Stimulated activated memory B cell treated with anti-CD40 and anti-IgM and Interleukin-4, amounts not matched to agents 10 μg/mL and 1 μg/mL and 100 μg/mL, for 72 hours (primary cell): ENCODE measurements at places on chromosomes 4 and X.

DNA sequence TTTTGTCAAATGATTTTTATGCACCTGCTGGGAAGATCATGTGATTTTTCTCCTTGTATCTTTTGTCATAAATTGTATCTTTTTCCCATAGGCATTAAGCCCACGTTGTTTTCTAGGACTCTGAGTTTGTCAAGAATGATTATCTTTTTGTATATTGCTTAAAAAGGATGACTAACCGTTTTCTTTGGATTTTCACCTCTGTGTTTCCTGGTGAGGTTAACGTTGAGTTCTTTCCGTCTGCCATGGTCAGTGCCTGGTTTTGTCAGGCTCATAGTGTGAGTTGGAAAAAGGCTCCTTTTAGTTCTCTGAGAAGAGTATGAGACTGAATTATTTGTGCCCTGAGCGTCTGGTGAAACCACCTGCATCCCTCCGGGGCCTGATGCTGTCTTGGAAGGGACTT is 21.9 kb downstream of the PCGF3 start:
- no peak for ATAC-seq

- ATAC-seq: no peak
Measured at GRCh38 chr4:180160195-180160983, 2082.8 kb upstream of the TENM3 start.

GRCh38 chr4:109046471-109047201 is 255.8 kb downstream of the COL25A1 start:
- ATAC-seq: no peak

- ATAC-seq: no peak
Measured at GRCh38 chr4:18518098-18518497, 496.5 kb upstream of the LCORL start.

- ATAC-seq: no peak
Measured at GRCh38 chr4:8102076-8102355, 56.6 kb downstream of the ABLIM2 start.

DNA sequence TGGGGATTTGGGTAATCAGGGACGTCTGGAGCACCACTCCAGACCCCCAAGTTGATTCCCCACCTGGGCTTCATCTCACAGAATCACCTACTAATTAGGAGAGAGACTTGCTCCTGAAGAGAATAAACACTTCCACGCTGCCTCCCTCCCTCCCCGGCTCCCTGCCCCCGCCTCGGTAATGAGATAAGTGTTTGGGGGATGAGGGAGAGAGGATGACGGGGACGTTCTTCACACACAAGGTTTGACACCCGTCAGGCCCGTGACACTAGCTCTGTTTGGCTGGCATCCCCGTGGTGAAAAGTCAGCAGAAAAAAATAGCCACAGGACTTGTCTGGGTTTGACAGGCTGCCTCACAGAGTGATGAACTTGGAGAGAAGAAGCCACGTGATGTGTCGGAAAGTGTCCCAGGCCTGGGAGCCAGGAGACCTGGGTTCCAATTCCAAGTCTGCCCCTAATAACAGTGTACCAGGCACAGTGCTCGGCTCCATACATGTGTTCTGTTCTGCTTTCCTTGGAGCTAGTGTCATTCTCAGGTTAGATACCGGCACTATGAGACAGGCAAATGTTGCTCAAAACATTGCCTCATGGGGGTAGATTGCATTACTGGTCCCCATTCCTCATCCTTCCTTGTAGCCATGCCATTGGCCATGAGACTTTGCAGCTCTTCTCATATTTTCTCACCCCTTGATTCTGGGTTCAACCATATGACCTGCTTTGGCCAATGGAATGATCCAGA is 578.0 kb downstream of the BCOR start:
- ATAC-seq: no peak

GRCh38 chr4:162485486-162485885 is 321.7 kb upstream of the FSTL5 start:
- ATAC-seq: no peak

DNA sequence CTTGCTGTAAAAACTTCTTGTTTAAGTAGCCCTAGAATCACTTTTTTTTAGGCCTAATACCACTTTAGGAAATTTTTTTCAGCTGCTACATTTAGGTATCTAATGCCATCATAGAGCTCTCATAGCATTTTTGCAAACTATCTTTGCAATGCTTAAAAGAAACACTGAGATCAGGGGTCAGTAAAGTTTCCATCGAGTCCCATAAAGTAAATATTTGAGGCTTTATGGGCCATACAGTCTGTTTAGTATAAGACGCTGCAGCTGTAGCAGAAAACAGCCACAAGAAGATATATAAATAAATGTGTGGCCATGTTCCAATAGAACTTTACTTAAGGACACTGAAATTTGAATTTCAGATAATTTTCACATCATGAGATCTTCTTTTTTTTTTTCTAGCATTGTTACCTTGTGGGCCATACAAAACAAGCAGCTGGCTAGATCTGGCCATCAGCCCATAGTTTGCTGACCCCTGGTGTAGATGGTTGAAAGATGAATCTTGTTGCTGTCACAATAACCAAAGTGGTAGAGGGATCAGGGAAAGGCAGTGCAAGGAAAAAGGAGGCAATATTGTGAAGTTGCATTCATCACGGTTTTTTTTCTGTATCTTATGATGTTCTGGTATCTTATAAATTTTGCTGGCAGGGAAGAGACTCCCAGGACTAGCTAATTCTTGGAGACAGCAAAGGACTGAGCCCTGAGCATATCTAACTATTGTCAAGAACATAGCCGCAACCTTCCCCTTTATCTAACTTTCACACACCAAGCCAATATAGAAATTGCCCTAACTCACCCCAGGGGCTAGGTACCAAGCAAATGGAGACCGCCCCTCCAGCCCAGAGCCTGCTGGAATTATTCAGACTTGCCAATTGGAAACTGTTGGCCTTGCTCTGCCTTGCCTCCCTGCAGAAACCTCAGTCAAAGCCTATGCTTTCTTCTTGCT is 46.6 kb downstream of the RASGEF1B start:
- ATAC-seq: no peak

DNA sequence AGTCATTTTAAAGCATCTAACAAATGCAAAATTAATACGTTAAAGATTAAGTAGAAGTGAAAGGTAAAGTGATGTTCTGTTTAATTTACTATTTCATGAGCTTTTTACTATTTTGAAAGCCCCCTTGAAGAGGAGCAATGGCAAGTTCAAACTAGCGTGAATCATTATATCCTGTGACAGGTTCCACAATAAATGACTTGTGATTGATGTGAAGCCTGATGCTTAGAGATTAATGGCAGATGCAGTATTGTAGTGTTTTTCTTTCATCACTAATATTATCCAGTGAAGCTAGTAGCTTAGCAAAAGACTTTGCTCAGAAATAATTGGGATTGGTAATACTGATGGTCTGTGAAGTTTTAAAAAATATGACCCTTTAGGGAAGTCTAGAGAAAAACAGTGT is 57.3 kb downstream of the STOX2 start:
- no peak for ATAC-seq

DNA sequence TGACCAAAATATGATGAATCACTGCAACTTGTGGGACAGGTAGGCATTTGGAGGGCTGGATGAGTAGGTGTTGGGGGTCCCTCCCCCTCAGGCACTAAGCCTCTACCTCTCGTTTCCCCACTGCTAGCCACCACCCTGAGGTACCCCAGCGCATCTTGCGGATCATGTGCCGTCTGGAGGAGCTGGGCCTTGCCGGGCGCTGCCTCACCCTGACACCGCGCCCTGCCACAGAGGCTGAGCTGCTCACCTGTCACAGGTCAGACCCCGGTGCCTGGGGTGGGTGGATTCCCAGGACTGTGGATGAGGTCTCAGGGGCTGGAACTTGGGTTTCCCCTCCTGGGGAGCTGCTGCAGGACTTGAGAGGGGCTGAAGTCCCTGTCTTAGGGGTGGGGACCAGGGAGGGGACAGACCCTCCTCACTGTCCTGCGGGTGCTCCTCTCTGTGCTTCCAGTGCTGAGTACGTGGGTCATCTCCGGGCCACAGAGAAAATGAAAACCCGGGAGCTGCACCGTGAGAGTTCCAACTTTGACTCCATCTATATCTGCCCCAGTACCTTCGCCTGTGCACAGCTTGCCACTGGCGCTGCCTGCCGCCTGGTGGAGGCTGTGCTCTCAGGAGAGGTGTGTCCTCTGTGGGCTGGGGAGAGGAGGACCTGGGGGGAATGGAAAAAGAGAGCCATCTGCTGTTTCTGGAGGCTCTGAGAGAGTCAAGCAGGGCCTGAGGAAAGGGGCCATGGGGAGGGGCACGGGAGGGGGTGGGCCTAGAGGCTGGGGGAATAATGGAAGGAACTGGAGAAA is 10.1 kb upstream of the ERAS start:
- no peak for ATAC-seq

DNA sequence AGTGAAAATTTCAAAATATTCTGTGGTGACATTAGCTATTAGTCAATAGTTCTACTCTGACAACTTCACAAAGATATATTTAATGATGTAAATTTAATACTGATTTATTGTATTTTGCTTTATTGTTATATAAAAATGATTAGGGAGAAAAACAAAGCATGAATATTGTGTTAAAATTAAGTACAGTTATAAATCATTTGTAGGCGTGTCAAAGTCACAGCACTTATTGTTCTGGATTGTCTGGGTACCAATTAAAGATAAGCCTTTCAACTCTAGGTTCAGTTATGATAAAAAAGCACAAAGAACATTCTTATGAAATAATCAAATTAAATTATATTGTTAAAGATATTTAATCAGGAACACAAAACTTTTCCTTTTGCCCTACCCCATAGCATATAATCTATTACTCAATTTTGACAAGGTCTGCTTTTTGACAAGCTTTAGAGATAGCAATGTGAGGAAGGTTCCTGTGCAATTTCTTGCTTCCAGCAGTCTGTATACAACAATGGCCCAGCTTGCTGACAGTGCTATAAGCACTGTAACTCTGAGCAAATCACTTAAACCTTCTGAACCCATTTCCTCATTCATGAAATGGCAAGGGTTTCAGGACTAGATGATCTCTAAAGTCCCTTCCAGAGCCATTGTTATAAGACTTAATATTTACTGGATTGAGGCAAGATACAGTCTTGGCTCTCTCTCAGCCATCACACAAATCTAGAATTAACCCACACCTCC is 910.3 kb upstream of the LCORL start:
- ATAC-seq: no peak

DNA sequence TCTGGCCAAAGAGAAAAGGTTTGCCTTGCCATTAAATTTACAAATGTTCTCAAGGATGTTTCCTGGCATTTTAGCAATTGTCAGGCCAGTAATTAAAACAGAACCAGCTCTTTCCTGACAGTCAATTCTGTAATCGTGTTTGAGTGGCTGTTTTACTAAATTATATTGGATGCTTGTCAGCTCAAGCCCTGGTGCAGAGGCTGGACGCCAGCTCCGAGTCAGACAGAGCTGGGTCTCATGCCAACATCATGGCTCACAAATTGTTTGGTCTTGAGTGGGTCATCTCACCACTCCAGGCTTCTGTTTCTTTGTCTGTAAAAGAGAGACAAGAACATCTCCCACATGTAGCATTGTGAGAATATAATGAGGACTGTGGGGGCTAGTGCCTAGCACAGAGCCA is 190.3 kb upstream of the PSAPL1 start:
- ATAC-seq: no peak

GRCh38 chr4:40856840-40857362 is 107.1 kb downstream of the NSUN7 start:
- peak; percentile 92 for ATAC-seq

- no peak for ATAC-seq
Measured at GRCh38 chr4:6188687-6189305, 11.6 kb downstream of the JAKMIP1 start.

GRCh38 chrX:44173219-44173618 is 170.3 kb downstream of the EFHC2 start:
- ATAC-seq: no peak

- peak; percentile 90 for ATAC-seq
Measured at GRCh38 chrX:119067023-119067739, 5.6 kb upstream of the CT47C1 start.

GRCh38 chrX:139596068-139596467 is 65.5 kb downstream of the F9 start:
- ATAC-seq: no peak

GRCh38 chr4:3233391-3234071 is 15.4 kb upstream of the MSANTD1 start:
- no peak for ATAC-seq

GRCh38 chr4:21625447-21625846 is 323.1 kb downstream of the KCNIP4 start:
- ATAC-seq: no peak

- ATAC-seq: no peak
Measured at GRCh38 chr4:2796849-2797544, 4.1 kb downstream of the SH3BP2 start.

- ATAC-seq: no peak
Measured at GRCh38 chr4:38582889-38583470, 81.0 kb upstream of the KLF3 start.

- ATAC-seq: no peak
Measured at GRCh38 chr4:77044461-77045150, 31.2 kb downstream of the CCNI start.

DNA sequence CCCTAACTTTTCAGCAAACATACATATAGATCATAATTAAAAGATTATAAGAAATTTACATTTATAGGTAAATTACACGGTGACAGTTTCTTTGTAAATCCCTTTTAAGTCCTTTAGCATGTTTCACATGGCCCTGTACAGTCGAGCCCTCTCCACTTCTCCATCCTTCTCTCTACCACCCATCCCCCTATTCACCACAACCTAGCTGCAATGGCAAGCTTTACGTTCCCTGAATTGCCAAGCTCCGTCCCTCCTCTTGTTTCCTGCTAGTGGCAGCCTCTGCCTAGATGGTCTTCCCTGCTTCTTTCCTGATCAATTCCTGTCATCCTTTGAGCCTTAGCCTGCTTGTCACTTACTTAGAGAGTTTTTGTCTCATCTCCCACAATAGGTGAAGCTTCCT is 116.2 kb downstream of the TMA16 start:
- ATAC-seq: peak; percentile 53

- ATAC-seq: peak; percentile 78
Measured at GRCh38 chrX:55489314-55490009, at the start of gene USP51. Gene USP51 (minus strand): TSS chrX:55489848. CDS start chrX:55488939, 909 bp downstream.

GRCh38 chrX:54291758-54292157 is 66.1 kb downstream of the WNK3 start:
- ATAC-seq: no peak

GRCh38 chrX:148672517-148672916 is 172.1 kb downstream of the AFF2 start:
- no peak for ATAC-seq

DNA sequence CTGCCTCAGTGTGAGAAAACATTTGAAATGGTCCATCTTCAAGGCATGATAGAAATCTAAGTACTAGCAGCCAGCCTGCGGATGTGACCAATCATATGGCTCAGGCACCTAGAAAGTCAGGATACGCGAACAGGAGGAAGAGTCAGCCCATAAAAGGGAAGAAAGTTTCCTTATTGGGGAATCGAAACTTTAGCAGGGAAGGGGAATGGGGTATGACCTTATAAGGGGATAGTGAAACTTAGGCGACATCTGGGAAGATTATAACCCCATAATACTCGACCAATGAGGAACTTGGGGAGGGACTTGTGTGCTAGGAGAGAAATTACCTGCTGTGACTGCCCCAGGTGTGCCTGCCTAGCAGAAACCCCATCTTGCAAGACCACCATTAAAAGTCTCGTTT is 26.2 kb upstream of the PYURF start:
- no peak for ATAC-seq

GRCh38 chr4:147370473-147370872 is 110.4 kb upstream of the EDNRA start:
- no peak for ATAC-seq

GRCh38 chr4:159444678-159445077 is 341.8 kb downstream of the RAPGEF2 start:
- ATAC-seq: no peak

- ATAC-seq: no peak
Measured at GRCh38 chrX:129037389-129037788, 485.9 kb downstream of the SMARCA1 start.

GRCh38 chr4:62544428-62544827 is 1344.3 kb downstream of the ADGRL3 start:
- no peak for ATAC-seq
